GM23338 (cell line): ENCODE measurements at places on chromosomes 3 and 15.

- DNase-seq, result no peak
Measured at GRCh38 chr3:185257334-185257733, 3.5 kb upstream of the EHHADH start.

DNA sequence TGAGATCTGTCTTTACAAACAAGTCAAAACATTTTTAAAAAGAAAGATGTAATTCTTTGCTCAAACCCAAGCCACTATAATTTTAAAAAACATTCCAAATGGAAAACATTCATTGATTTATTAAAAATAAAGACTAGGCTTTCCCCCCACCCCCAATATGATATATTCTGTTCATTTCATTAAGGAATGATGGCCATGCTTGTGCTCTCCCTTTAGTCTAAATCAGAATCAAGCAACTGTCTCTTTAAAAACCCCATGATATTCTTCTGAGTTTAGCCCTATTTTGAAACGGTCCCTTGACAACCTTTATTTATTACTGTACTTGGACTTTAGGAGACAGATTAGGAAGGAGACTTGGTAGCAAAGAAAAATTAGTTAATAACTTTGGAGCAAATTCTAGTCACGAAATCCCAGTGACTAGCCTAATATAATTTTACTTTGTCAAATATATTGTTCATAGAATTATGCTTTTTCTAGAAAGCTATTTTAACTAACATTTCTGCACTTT lies 38.4 kb downstream of the TSC22D2 start:
- DNase-seq, result no peak

DNA sequence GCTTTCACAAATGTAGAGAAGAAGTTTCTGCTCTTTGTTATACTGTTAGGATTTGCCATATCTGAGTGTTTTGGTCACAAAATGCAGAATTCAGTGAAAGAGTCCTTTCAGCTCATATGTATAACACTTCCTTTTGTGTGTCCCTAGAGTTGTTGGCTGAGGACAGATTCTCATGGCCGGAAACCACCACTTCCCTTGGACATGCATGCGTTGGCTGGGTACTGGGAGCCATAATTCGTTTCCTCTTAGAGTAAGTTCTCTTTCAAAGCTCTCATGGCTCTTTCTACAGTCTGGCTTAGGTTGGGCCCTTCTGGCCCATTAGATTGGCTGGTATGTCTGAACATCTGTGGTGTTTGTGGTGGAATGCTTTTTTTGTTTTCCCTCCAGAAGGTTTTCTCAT lies 298.5 kb downstream of the DIPK2A start:
- DNase-seq, result no peak

- DNase-seq, result no peak
Measured at GRCh38 chr3:73559749-73560148, 65.0 kb downstream of the PDZRN3 start.

DNA sequence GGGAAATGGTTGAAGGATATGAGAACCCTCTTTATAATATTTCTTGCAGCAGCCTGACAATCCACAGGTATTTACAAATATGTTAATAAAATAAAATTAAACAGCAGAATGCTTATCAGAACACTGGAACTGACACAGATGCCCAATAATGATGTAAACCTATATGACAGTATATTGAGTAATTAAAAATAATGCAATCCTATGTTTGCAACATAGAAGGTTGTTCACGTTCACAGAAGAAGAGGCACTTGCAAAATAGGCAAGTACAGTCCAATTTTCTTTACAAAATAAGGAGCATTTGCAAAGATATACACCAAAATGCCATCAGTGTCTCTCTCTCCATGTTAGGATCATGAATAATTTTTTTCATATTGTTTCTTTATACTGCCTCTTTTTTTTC lies 397.0 kb upstream of the WNT5A start:
- DNase-seq, result no peak

- no peak for DNase-seq
Measured at GRCh38 chr3:112984485-112984884, 6.3 kb upstream of the GTPBP8 start.

- DNase-seq, result no peak
Measured at GRCh38 chr3:149277331-149277813, 55.7 kb upstream of the CP start.

DNA sequence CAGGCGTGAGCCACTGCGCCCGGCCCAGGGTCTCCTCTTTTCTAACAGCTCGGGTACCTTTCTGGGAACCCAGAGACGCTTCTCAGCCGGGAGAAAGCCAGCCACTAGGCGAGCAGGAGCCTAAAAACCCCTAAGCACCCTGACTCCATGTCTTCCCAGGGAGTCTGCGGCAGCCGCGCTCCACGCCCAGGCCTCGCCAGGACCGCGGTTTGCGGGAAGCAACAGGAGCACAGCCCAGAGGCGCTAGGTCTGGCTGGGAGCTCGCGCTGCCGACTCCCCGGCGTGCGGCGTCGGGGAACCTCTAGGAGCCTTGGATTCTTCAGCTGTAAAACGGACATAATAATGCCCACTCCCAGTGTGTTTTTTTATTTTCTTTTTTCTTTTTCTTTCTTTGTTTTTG lies 1.0 kb upstream of the LAMP3 start:
- peak; percentile 39 for DNase-seq

DNA sequence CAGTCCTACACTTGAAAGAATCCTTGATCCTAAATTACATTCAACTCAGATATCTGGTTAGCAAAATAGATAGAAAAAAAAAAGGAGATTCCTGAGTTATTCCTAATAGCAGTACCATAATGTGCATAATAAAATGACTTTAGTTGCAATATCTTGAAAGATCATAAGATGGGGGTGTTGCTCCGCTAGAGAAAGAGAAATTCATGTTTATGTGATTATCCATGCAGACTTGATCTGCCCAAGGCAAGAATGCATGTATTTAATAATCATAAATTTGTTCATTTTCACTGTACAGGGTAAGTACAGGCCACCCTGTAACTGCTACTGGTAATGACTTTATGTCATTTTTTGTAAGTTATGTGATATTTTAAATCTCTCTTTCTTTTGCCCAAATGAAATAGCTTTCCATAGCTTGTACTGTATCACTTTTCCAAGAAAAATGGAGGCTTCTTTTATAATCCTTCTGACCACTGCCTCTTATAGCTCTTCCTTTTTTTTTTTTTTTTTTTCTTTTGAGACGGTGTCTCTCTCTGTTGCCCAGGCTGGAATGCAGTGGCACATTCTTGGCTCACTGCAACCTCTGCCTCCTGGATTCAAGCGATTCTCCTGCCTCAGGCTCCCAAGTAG lies 84.6 kb downstream of the HCN4 start:
- no peak for DNase-seq

GRCh38 chr3:32493437-32494414 lies 8.9 kb downstream of the CMTM6 start:
- no peak for DNase-seq

- DNase-seq, result no peak
Measured at GRCh38 chr3:171677706-171678105, 132.6 kb downstream of the PLD1 start.

DNA sequence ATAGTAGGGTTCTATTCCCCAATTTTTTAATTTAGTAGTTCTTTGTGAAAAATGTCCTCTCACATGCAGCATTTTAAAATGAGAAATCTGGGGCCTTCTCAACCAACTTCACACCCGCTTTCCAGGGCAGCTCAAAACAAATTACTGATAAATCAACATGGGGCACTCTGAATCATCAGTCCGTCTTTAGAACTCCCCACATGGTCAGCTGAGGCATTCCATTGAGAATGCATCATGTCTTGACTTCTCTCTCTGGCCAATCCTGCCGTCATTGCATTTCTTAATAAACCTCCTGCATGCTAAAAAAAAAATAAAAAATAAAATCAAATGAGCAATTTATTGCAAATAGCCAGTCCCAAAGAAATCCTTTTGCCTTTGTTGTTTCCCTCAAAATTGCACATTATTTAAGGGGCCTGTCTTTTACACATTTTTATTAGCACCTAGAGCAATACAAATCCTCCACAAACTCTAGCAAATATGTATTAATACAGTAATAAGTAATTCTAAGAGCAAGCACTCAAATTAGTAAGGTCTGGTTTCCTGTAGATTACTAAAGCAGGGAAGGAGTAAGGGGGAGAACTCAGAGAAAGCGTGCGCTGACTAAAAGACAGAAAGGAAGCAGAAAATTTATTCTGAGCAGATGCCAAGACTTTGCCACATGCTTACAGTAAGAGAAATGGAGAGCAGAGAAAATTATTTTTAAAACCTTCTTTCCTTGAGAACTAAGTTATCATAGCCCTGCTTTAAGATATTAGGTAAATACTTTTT lies 175.7 kb downstream of the TNIK start:
- no peak for DNase-seq

DNA sequence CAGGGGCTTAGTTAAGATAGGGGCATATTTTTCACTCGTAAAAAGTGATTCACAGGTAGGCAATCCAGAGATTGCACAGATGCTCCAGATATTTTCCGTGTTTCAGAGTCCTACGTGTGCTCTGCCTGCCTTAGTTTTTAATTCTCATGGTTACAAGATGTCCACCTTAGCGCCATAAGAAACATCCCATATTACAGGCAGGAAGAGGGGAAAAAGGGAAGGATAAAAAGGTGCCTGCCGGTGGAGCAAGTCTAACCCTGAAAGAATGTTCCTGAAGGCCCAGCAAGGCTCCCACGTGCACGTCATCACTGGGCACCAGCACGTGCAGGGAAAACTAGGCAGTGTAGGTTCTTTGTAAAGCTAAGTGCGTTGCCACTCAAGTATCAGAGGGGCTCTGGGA lies 10.1 kb upstream of the MOBP start:
- DNase-seq, result no peak

- no peak for DNase-seq
Measured at GRCh38 chr15:76286271-76286879, 24.9 kb downstream of the ETFA start.

- DNase-seq, result no peak
Measured at GRCh38 chr15:43184407-43185124, 637 bp upstream of the CCNDBP1 start.

GRCh38 chr3:114902691-114903101 lies 244.4 kb downstream of the ZBTB20 start:
- peak; percentile 73 for DNase-seq

- DNase-seq, result no peak
Measured at GRCh38 chr3:133996251-133996661, 33.5 kb downstream of the SLCO2A1 start.

DNA sequence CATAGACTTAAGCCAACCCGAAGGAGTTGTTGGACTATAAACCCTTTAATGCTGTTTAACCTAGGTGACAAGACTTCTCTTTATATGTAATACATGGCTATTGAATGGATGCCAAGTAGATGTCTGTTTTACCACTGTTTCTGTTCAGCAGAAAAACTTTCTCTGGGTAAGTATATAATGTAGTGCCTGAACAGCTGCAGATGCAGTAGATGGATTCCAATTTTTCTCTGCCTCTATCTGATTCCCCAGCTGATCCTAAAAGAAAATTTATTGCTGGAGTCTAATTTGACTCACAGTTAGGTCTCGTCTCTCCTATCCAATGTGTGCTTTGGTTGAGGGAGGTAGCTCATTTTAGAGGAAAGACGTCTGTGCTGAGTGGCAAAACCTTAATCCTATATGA lies 256.5 kb upstream of the CBLB start:
- no peak for DNase-seq

GRCh38 chr3:158925021-158925420 lies 123.2 kb downstream of the MFSD1 start:
- DNase-seq, result no peak

DNA sequence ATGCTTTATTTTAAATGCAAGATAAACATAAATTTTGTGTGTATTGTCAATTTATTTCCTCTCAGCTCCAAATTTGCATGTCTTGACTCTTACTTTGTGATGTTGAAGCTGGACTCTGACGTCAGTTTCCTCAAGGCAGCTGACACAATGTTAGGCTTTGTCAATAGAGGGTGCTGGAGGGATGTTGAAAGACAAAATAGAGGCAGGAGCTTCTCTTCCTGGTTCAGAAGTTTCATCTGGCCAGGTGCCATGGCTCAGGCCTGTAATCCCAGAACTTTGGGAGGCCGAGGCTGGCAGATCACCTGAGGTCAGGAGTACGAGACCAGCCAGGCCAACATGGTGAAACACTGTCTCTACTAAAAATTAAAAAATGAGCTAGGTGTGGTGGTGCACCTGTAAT lies 408.6 kb downstream of the GBE1 start:
- DNase-seq, result peak; percentile 64

GRCh38 chr3:28252001-28252431 lies 10.6 kb downstream of the CMC1 start:
- no peak for DNase-seq

- DNase-seq, result peak; percentile 41
Measured at GRCh38 chr3:66712210-66712609, 211.4 kb upstream of the LRIG1 start.

DNA sequence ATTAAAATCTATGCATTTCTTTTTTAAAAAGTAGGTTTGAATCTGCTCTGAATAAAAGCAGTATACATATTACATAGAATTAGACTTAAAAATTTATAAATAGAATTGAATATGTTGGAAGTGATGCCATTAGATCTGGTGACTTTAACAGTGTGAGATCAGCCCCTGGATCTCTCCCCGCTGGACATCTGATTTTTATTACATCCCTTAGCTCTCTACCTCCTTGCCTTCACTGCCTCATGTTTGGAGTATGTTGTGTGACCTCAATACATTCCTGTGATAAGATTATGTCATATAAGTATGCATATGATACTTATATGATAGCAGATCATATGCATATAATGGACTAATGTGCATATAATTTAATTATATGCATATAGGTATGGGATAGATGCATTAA lies 643.4 kb upstream of the NR2F2 start:
- no peak for DNase-seq

DNA sequence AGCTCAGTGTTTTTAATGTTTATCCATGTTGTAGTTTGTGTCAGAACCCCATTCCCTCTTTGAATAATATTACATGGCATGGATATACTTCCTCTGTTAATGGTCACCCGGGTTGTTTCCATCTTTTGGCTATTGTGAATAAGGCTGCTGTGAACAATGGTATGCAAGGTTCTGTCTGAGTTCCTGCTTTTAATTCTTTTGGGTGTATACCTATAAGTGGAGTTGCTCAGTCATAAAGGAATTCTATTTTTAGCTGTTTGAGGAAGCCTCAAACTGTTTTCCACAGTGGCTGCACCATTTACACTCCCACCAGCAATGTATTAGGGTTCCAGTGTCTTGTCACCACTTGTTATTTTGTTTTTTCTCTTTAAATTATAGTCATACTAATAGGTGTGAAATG lies 99.6 kb downstream of the SLC25A26 start:
- DNase-seq, result no peak

- peak; percentile 86 for DNase-seq
Measured at GRCh38 chr15:40471808-40472150, 995 bp downstream of the CHST14 start.

GRCh38 chr15:91021516-91022074 lies 799 bp downstream of the VPS33B start:
- no peak for DNase-seq

GRCh38 chr3:116607205-116607604 lies 102.4 kb upstream of the TUSC7 start:
- DNase-seq, result no peak

DNA sequence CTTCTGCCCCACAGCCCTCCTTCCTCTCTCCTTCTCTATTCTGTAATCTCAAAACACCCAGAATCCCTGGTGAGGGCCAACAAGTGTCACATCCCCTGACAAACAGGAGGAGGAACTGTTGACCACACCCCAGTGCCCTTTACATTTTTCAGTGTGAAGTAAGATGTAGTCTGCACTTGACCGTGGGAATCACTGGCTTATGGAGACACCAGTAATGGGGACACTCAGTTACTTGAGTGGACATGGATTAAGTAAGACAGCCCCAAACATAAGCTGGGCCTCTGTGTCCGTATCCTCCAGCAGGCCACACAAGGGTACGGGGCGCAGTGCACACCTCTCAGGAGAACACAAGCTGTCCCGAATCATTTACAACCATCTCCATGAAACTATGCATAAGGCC lies 28.4 kb upstream of the LIMD1 start:
- no peak for DNase-seq

GRCh38 chr3:189624130-189624529 lies 7.1 kb upstream of the TP63 start:
- no peak for DNase-seq
